ENCODE measurements at places on chromosomes 2 and 18.

GRCh38 chr18:10135302-10135926 lies 221.6 kb downstream of the VAPA start:
- no peak for DNase-seq

DNA sequence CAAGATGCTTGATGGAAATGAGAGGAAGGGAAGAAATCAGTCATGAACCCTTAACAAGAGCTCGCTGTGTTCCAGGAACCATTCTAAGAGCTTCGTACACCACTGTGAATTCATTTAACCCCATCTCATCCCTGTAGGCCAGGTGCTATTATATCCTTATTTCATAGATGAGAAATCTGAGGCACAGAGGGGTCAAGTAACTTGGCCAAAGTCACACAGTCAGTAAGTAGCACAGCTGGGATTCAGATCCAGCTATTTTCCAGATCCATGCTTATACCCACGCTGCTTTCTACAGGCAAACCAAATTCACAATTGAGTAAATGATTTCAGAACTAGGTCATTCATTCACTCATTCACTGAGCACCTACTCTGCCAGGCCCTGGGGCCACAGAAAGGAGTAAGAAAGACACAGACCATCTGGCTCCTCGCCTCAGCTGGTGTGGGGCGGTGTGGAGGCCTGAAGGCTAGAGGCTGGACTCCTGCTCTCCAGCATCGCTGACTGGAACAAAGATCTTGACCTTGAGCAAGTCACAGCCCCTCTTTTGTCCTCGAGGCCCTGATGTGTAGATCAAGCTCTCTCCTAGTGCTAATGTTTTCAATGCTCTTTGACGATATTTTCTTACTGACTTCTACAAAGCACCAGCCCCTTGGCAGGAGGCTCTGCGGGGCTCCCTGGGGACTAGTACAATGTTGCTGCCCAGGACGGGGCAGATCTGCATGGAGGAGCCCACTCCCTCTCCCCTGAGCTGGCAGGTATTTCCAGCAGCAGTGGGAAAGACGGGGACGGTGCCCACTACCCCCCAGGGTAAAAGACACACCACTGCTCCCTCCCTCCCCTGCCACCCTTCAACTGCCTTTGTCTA lies 26.5 kb downstream of the STEAP3 start:
- no peak for DNase-seq

DNA sequence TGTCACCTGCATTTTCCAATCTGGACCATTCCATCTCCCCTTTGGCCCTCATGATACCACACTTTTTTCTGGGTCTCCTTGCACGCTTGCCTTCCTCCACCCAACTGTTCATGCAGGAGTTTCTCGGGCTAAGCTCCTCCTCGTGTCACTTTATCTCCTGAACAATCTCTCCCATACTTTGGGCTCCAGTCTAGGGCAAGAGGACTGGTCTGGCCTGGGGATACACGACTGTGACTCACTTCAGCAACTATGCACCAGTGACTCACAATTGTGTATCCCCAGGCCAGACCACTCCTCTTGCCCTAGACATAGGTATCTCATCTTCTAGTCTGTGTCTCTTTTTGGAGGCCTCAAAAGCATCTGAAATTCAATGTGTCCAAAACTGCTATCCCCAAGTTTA lies 149.4 kb upstream of the PTPRM start:
- DNase-seq: no peak

- DNase-seq: no peak
Measured at GRCh38 chr18:65752625-65753325, 2.0 kb downstream of the CDH7 start.

- DNase-seq: no peak
Measured at GRCh38 chr2:238006510-238006909, 39.7 kb downstream of the UBE2F start.
